ENCODE measurements at places on chromosomes 1 and 21. TPM values are rescaled to one million over a fixed set of nuclear protein-coding genes. Genes with fewer than 3 reads are reported as not detected.

DNA sequence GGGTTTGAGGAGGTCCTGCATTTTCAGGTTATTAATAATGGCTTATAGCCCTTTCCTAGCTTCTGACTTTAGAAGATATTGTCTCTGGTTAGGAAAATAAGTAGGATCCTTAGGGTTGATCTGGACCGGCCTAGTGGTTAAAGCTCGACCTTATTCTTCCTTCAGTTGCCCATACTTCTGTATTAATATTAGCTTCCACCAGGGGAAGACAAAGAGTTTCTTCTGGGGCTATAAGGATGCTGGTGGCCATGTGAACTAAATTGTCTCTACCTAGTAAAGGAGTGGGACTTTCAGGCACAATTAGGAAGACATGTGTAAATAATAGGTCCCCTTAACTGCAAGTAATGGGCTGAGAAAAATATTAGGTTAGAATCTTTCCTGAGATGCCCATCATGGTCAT is 20.6 kb upstream of the FCGR2A start:
- no peak for DNase-seq

- no peak for DNase-seq
These were observed 30.5 kb upstream of the ZNF496 start for GRCh38 chr1:247362153-247362552.

DNA sequence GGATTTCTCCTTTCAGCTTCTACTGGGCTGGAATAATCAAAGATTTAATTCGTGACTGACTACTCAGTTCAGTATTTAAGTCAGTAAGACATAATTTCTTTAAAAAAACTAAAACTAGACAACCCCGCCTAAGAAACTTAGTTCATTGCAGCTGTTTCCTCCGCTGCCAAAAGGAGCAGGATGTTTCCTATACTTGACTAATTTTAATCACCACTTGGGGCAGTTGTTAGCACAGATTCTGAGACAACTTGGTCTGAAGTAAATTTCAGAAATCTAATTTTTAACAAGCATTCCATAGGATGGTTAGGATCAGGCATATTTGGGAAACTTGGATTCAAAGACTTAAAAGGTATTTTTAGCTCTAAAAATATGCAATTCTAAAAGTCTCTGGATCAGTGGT is 34.0 kb downstream of the EPRS1 start:
- no peak for DNase-seq

- no peak for DNase-seq
These were observed 45.3 kb downstream of the SETD4 start for GRCh38 chr21:36015045-36015444.

DNA sequence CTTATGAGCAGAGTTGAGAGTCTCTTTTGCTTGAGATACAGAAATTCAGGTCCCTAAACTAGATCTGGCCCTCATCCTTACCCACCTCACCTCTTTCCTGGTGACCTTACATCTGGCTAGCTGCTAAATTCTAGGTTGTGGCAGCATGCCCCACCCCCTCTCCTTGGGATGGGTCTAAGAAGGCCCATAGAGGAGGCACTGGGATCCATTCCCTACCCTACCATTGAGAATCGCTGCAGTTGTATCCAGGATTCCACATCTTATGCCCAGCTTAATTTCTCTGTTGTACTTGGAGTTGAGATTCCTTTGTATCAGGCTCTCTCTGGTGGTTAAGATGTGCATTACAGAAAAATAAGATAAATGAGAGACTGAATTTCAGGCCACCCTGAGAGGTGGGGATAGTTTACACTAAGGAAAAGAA is 9.5 kb upstream of the TMEM39B start:
- DNase-seq = no peak

DNA sequence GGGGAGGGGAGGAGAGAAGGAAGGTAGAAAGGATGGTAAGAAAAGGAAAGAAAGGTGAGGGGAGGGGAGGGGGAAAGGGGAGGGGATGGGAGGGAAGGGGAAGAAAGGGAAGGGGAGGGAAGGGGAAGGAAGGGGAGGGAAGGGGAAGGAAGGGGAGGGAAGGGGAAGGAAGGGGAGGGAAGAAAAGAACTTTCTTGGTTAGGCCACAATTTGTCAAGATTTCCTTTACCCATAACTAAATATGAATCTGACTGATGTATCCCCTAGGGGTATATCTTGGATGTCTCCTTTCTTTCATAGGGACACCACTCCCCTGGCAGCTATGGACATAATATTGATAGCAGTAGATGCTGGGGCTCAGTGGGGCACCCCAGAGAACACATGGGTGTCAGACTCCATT is 54.4 kb upstream of the PRELP start:
- no peak for DNase-seq

DNA sequence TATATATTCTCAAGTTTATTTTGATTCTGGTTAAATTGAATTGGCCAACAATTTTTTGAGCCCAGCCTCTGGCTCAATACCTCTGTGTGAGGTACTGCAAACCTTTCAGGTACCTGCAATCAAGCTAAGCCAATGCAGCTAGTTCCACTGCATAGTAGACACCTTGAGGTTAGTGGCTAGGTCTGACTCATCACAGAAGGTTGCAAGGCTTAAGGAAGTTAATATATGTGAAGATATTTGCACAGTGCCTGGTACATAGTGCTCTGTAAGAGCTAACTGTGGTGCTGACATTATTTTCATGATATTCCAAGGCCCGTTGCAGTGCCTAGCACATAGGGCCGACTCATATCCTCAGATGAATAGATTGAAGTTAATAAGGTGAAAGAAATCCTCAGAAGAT is 330.5 kb upstream of the KAZN start:
- no peak for DNase-seq

GRCh38 chr1:231982871-231983587 is 356.4 kb downstream of the DISC1 start:
- no peak for DNase-seq

FAM177B gene
- total RNA-seq = 2.3 TPM

Data from testis (tissue), 5 donors.